Jurkat, Clone E6-1 (cell line): ENCODE measurements at places on chromosomes 12 and 14.

DNA sequence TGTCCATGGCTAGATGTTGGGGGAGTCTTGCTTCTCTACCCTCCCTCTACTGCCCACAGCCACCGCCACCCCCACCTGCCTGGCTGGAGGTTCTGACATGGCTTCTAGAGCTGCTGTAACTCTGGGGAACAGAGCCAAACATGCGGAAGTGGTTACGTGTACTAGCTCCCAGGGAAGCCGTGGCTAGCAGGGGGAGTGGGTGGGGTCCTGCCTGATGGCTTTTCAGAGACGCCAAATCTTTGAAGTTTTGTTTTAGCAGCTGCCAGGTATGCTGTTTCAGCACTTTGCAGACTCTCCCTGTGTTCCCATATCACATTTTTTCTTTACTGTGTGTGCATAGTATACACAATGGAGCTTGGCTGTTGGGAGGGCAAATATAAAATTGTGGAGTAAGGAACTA, 150.3 kb downstream of the TGFB3 start:
- peak; percentile 95 for DNase-seq

GRCh38 chr14:50667684-50667995, 466 bp downstream of the SAV1 start:
- no peak for DNase-seq

- DNase-seq, result no peak
Measured at GRCh38 chr12:28497889-28498411, 307.7 kb downstream of the CCDC91 start.

- no peak for DNase-seq
Measured at GRCh38 chr14:23633160-23633701, 2.9 kb upstream of the DHRS2 start.

DNA sequence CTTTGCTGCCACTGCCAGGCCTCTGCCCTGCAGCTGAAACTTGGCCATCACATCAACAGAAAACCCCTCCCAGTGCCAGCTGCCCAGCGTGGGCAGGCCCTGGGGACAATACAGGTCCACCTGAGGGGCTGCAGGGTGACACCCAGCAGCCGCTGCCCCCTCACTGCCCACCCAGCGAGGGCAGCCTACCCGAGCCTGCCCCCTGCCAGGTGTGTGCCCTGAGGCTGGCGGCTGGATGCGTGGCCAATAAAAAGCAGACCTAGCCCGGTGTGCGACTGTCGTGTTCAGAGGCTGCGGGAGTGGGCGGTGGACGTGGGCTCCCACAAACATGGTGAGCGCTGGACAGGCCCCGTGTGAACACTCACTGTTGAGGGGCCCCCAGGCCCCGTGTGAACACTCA, 4.7 kb upstream of the ADSS1 start:
- DNase-seq, result no peak

DNA sequence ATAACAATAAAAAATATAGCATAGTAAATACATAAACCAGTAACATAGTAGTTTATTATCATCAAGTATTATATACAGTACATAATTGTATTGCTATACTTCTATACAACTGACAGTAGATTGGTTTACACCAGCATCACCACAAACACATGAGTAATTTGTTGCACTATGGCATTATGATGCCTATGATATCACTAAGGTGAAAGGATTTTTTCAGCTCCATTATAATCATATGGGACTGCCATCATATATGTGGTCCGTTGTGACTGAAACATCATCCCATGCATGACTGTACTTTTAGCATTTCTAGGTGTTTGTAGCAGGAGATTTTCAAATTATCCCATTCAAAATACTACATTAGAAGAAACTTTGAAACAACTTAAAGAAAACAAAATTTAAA, 77.8 kb downstream of the IFT81 start:
- DNase-seq, result no peak

- DNase-seq, result peak; percentile 83
Measured at GRCh38 chr12:49671031-49671765, 36.0 kb downstream of the FMNL3 start.

DNA sequence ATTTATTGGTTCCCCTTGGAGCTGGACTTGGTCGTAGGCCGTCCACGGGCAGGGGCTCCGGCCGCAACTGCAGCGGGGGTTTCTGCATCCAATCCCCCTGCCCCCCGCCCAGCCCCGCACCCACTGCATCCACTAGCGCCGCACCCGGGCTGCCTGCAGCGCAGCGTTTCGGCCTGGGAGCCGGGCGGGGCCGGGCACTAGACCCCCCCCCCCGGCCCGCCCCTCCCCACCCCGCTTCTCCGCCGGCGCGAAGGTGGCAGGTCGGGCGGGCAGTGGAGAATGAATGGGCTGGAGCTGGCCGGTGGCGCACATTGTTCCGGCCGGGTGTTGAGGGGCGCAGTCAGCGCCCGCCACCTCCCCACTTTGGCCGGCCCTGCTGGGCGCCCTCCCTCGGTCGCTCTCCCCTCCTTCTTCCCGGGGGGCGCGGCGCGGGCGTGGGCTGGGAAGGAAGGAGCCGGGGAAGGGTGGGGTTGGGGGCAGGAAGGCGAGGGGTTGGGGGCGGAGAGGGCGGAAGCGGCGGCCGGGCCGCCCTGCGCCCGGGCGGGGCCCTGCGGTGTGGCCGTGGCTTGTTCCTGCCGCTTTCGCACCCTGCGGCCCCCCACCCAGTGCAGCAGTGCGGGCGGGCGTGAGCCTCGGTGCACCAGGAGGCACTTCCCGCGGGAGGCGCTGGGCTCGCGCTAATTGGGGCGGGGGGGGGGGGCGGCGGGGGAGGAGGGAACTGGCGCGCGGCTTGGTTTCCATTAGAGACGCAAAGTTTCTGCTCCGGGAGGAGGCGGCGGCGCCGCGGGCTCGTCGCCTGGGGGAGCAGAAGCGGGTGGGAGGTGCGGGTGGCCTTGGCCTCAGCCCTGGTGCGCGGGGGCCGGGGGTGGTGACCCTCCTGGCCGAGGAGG, 841 bp downstream of the CALM1 start:
- peak; percentile 50 for DNase-seq

- DNase-seq, result no peak
Measured at GRCh38 chr14:71695611-71696350, 236.4 kb upstream of the RGS6 start.

DNA sequence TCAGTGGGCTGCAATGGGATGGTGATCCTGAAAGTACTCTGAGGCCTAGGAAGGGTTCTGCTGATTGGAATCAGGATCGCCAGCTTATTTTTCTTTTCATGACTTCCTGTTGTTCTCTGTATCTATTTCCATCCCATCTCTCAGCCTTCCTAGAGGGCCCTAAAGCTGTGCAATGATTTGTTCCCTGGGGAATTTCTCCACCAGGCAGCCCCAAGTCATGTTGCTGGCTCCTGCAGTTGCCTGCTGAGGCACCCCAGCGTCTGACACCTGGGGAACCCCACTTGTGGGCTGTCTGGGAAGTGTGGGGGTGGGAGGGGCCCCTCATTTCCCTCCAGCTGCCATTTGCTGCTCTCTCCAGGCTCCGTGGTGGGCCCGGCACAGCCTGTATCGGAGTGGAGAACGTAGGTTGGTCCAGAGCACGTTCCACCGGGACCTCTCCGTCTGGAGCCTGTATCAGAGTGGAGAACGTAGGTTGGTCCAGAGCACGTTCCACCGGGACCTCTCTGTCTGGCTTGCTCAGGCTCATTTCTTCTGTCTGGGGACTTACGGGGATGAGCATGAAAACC, 138.3 kb downstream of the TSPAN9 start:
- no peak for DNase-seq

DNA sequence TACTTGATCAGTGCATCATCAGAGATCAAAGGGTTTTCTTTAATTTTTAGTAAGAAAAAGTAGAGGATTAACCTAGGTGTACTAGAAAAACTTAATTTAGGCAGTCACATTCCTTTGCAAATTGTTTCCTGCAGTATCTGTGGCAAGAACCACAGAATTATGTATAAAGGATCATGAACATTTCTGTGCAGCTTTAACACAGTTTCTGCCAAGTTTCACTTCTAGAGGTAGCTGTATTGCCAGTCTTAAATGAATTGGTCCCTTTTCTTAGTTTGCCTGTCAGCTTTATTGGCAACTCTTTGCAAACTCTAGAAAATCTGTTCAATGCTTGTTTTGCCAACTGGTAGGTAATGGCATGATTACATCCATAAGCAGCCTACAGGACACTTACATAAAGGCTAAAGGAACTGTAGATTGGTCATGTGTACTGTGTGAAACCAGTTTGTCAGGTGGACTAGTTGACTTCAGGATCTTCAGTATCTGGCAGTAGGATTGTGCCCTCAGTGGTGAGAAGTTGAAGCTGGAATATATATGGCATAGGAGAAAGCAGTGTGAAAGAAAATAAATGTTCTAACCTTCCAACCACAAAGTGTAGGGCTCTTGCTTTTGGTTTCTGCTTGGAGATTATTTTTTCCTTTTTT, 75.9 kb downstream of the TTLL5 start:
- no peak for DNase-seq

DNA sequence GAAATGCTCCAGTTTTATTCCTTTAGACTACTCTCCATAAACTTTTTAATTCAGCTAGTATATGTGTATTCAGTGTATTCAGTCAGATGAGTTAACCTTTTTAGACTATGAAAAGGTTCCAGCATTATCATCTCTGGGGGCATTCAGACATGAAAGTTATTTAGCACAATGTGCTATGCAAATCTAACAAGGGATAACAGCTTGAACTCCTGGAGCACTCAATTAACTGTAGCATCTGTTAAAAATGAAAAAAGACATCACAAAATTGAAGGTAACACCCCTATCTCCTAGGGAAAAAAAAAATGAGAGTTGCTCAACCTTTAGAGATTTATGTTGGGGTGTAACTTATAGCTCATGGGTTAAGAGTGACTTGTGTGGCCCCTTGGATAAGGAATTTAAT, 211.5 kb downstream of the PHLDA1 start:
- DNase-seq, result no peak

DNA sequence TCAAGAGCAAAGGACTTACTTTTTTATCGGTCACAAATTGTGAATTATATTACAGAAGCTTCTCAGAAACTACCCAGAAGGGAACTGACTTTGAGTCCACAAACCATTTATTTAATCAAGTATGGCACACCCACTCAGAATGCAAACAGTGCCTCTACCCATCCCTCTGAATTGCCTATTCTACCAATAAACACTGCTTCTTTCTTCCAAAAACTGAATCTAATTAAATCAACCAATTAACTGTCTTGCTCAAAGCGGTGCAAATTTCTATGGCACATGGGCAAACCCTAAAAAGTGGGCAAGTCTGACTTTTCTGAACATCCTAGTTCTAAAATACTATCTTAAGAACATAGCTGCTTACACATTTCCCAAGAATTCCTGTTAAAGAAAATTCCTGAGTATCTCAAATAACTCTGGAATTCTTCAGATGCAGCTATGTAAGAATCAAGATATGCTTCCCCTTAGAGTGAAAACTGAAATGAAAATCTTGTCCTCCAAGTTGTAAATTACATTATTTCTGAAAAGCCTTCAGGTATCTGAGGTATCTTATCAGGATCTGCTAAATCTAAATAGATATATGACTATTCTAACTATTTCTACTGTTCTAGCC, 4.3 kb downstream of the SPTLC2 start:
- DNase-seq, result no peak

DNA sequence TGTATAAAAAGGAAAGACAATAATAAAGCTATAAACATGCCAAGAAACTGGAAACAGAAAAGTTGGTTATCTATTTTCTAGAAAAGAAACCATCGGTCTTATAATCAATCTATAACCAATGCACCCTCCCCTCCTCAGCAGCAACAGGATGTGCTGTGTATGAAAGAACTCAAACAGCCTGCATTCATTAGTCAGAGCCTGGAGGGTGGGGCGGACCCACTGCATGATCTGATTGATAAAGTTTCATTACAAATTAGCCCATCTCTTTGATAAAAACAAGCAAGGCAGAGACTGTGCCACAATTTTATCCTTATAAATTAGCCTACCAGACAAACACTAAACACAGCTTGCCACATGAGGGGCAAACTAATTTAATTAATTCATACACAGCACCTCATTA, 448.1 kb downstream of the BCAT1 start:
- DNase-seq, result no peak

DNA sequence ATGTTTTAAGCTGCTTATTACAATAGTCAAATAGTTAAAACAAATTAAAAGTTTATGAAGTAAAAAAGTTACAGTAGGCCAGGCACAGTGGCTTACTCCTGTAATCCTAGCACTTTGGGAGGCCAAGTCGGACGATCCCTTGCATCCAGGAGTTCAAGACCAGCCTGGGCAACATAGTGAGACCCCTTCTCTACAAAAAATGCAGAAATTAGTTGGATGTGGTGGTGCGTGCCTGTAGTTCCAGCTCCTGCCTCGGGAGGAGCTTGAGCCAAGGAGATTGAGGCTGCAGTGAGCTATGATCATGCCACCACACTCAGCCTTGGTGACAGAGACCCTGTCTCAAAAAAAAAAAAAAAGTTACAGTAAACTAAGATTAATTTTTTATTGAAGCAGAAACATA, 142.6 kb downstream of the MIPOL1 start:
- no peak for DNase-seq

GRCh38 chr12:51819736-51820525, 28.6 kb downstream of the FIGNL2 start:
- no peak for DNase-seq

DNA sequence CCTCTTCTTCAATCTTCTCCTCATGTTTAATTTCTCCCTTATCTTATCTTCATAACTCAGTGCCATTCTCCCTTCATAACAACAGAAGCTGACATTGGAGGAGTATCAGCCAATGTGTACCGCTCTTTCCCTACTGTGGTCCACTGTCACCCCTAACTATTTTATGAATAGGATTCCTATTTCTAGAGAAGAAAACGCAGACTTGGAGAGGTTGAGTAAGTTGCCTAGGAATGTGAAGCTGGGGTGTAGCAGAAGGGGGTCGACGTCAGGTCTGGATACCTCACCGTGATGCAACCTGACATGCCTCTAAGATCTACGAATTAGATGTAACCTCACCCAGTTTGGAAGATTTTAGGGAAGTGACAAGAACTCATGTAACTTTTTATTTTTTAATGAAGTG, 17.1 kb downstream of the LMO3 start:
- DNase-seq, result no peak

- no peak for DNase-seq
Measured at GRCh38 chr12:27922531-27923139, 49.9 kb downstream of the PTHLH start.

- no peak for DNase-seq
Measured at GRCh38 chr14:89519040-89519439, 102.0 kb upstream of the FOXN3 start.

GRCh38 chr14:102917056-102917385, 5.4 kb upstream of the AMN start:
- no peak for DNase-seq

- no peak for DNase-seq
Measured at GRCh38 chr12:8917751-8918150, 3.4 kb downstream of the PHC1 start.

- DNase-seq, result no peak
Measured at GRCh38 chr12:116710370-116711150, 27.3 kb downstream of the SPRING1 start.

- DNase-seq, result peak; percentile 28
Measured at GRCh38 chr14:67881225-67881624, 61.6 kb downstream of the RAD51B start.

GRCh38 chr14:99520571-99521081, 39.4 kb downstream of the CCNK start:
- DNase-seq, result no peak

GRCh38 chr12:78191611-78192010, 360.9 kb downstream of the NAV3 start:
- no peak for DNase-seq
